ENCODE measurements at places on chromosomes 4 and X.

GRCh38 chr4:134043266-134043665 is 158.3 kb downstream of the PABPC4L start:
- no peak for DNase-seq

- DNase-seq, result no peak
These were observed 163.3 kb upstream of the RASGEF1B start for GRCh38 chr4:81634766-81635549.

DNA sequence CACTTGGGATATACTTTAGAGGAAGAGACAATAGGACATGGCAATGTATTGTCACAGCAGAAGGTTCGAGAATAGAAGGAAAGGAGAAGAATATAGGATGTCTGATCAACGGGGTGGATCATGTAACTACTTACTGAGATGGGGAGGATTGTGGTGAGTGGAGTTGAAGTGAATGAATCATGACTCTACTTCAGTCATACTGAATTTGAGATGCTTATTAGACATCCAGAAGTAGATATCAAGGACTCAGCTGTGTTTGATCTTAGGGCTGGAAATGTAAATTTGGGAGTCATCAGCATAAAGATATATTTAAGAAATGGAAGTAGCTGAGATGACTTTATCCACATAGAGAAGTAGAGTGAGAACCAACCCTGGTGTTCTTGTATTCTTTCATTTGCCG is 29.1 kb upstream of the DHX15 start:
- no peak for DNase-seq

GRCh38 chr4:109303140-109303496 is 660 bp upstream of the COL25A1 start:
- no peak for DNase-seq

- DNase-seq, result no peak
These were observed 30.8 kb upstream of the MTNR1A start for GRCh38 chr4:186586205-186586604.

- DNase-seq, result no peak
These were observed 128.6 kb downstream of the SHROOM3 start for GRCh38 chr4:76563454-76564122.

DNA sequence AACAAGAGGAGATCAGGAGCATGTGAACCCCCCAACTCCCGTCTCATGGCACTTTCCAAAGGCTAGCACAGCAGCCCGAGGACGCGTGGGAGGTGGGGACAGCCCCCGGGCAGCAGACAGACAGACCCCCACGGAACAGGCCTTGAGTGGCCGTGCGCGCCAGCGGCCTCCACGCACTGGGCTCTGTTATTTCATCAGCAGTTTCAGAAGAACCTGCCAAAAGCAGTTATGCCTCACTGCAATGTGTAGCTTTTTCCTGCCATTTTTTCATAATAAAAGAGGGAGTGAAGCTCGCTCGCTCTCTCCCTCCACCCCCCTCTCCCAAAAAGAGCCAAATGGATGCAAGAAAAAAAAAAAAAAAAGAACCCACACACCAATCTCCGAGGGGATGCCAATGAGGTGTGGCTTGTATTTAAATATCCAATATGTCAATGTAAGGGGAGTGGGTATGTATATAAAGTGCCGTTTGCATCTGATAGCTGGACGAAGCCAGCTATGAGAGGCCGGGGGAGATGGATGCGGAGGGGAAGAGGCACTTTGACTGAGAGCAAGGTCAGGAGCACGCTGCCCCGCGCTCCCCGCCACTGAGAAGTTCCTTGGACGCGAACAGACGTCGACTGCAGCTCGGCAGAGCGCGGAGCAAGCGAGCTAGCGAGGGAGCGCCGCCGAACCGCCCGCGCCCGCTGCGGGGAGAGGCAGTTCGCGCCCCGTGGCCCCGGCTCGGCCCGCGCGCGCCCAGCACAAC is at the start of gene FGF16:
Gene FGF16 (plus strand): TSS at position 482 of the 745 bp plus-strand sequence. CDS start 286 bp downstream, outside the sequence.
- no peak for DNase-seq

- DNase-seq, result no peak
These were observed 76.5 kb upstream of the CITED1 start for GRCh38 chrX:72382202-72382595.

GRCh38 chr4:185211035-185211434 is 1.6 kb downstream of the SNX25 start:
- no peak for DNase-seq

DNA sequence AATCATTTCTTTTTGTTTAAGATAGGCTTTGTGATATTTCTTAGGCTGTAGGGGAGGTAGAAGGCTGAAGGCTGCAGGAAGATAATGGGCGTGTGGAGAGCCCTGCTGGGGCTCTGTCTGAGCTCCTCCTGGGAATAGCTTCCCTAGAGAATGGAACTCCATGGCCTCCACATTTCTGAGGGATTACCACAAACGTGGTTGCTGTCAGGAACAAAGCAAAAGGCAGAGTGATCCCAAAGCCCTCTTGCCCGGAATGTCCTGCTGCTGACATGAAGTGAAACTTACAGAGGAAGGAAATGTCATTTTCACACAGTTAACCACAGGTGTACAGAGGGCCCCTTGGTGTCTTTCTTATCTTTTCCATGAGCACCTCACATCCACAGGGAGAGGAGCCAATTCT is 89.3 kb downstream of the DDIT4L start:
- no peak for DNase-seq

All from stimulated activated CD8-positive, alpha-beta memory T cell treated with anti-CD3 and anti-CD28 coated beads, Interleukin-2, amount 100 ng/mL, for 1 hour (primary cell).